ENCODE measurements at places on chromosomes 12 and 14.

GRCh38 chr14:92850492-92850891, 56.4 kb downstream of the GOLGA5 start:
- no peak for DNase-seq

GRCh38 chr12:22101749-22102243, 55.8 kb downstream of the CMAS start:
- DNase-seq: peak; percentile 20

DNA sequence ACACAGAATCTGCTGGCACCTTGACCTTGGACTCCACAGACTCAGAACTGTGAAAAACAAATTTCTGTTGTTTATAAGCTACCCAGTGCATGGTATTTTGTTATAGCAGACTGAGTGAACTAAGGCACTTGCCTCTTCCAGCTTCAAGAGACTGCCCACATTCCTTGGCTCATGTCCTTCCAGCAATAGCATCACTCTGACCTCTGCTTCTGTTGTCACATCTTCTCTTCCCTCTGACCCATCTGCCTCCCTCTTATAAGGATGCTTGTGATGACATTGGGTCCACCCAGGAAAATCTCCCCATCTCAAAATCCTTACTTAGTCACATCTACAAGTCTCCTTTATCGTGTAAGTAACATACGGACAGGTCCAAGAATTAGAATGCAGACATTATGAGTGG, 200.4 kb downstream of the PIK3C2G start:
- no peak for DNase-seq

DNA sequence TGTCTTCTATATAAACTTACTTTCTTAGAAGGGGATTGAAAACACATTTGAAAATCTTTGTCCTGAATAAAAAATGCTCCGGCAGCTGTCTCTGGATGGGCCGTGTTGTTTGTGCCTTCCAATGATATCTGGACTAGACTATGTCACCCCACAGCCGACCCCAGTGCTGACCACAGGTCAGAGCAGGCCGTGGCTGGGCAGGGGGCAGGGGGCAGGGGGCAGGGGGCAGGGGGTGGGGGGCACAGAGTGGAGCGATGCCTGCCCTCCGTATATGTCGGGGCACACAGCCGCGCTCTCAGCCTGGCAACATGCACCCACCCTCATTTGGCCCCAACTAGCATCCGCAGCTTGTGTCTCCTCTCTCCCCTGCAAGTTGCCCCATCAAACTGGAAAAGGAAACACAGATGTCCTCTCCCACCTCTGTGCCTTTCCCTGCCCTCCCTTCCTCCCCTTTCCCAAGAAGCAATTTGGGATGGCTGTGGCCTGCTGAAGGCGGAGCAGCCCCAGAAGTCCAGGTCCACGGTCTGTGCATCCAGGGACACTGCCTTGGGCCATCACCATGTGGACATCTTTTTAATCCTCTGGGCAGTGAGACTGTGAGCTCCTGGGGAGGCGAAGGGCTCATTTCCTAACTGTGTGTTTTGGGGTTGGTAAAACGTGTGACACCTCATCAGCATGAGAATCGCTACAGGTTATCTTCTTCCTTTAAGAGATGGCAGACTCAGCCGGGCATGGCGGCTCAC, 295.7 kb upstream of the RTL1 start:
- DNase-seq: no peak

GRCh38 chr12:27902651-27903050, 69.9 kb downstream of the PTHLH start:
- no peak for DNase-seq

All from Caki2 (cell line).